ENCODE measurements at places on chromosomes 2 and 18.

GRCh38 chr2:43425659-43426058 lies 170.2 kb downstream of the THADA start:
- DNase-seq: no peak

- DNase-seq: no peak
Measured at GRCh38 chr2:65511306-65511705, 78.9 kb upstream of the SPRED2 start.

GRCh38 chr2:216696751-216697560 lies 1.6 kb upstream of the IGFBP5 start:
- no peak for DNase-seq

GRCh38 chr18:11872479-11873136 lies 21.4 kb downstream of the CHMP1B start:
- no peak for DNase-seq

Data from stimulated activated CD8-positive, alpha-beta memory T cell treated with anti-CD3 and anti-CD28 coated beads, Interleukin-12 subunit alpha, Interleukin-12 subunit beta, amount 100 ng/mL, for 1 hour (primary cell).